ENCODE measurements at places on chromosomes 5 and 9. TPM values are rescaled to one million over a fixed set of nuclear protein-coding genes. Genes with fewer than 3 reads are reported as not detected.

Gene LHFPL2
- total RNA-seq: 27.2 TPM

Gene GRAMD2B
- total RNA-seq: 5.3 TPM

Gene SETD9
- 2.2 TPM for total RNA-seq

Gene PDCD1LG2
- total RNA-seq: 0.63 TPM

Gene CHSY3
- total RNA-seq: 26.6 TPM

Gene ARL14EPL
- total RNA-seq: not detected

Gene ENHO
- total RNA-seq: 27.5 TPM

Gene TSSK1B
- total RNA-seq: 0.31 TPM

Gene C5orf52
- not detected for total RNA-seq

Gene RXRA
- total RNA-seq: 11.9 TPM

Gene ZNF366
- total RNA-seq: 1.3 TPM

Gene IFNA7
- total RNA-seq: not detected

Gene ARSI
- not detected for total RNA-seq

Gene DND1
- total RNA-seq: 1.3 TPM

Gene SNX18
- 33.2 TPM for total RNA-seq

Gene TAF11L2
- total RNA-seq: not detected

Gene CMBL
- total RNA-seq: 3.4 TPM

Gene CCDC192
- total RNA-seq: not detected

Gene SLC34A1
- not detected for total RNA-seq

Gene MRPL36
- 19.4 TPM for total RNA-seq

Gene SLC4A9
- not detected for total RNA-seq

Gene DRD1
- total RNA-seq: 3.4 TPM

Gene RAD1
- total RNA-seq: 43.5 TPM

Gene MEIKIN
- not detected for total RNA-seq

Gene KCNV2
- total RNA-seq: not detected

Gene NMUR2
- total RNA-seq: not detected
